ENCODE measurements at places on chromosomes 1 and 21.

- DNase-seq = no peak
Measured at GRCh38 chr21:44331650-44332307, 7.4 kb downstream of the CFAP410 start.

DNA sequence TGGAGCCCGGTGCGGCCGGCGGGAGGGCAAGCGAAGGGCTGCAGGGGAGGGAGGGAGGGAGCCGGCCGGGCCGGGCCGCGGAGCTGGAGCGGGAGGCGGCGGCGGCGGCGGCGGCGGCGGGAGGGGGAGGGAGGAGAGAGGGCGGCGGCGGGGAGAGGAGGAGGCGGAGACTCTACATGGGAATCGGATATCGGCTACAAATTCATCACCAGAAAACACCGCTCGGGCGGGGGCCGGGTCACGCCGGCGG, at the start of gene AKT3:
Gene AKT3, minus strand, starts transcription at position 42 of the 250 bp plus-strand sequence. CDS start 7,073 bp downstream, outside the sequence.
- DNase-seq = no peak

DNA sequence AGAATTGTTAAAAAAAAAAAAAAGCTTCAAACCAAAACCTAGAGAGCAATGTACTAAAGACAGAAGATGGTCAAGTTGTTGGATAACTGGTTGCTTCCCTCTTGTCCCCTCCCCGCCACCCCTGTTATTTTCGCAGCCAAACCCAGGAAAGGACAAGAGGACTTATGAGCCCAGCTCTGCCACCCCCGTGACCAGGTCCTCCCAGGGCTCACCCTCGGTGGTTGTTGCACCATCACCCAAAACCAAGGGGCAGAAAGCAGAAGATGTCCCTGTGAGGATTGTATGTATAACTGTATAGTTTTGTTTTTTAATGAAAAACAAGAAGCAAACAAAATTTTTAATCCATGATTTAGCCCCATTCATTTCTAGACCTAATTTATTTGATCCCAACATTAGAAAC, 69.4 kb downstream of the VPS26C start:
- no peak for DNase-seq

DNA sequence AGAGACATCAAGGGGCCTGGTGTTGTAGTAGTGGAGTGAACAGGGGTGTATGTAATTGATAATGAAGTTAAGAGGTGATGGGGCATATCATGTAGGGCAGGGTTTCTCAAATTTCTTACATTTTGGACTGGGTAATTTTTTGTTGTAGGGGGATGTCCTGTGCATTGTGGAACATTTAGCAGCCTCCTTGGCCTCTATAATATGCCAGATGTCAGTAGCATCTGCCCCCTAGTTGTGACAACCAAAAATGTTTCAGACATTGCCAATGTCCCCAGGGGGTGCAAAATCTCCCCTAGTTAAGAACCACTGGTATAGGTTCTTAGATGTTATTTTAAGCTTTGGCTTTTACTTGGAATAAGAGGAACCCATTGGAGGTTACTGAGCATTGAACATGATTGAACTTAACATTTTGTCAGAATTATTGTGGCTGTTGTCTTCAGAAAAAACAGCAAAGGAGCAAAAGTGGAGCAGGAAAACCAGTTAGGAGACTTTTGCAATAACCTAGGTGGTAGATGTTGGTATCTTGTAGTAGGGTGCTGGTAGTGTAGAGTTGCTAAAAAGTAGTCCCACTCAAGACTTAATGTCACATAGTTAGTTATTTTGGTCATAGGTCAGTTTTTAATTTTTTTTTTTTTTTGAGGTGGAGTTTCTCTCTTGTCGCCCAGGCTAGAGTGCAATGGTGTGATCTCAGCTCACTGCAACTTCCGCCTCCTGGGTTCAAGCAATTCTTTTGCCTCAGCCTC, 6.2 kb downstream of the ZNF326 start:
- no peak for DNase-seq

- no peak for DNase-seq
Measured at GRCh38 chr1:234605399-234605982, 4.5 kb downstream of the IRF2BP2 start.

- DNase-seq = no peak
Measured at GRCh38 chr1:150311762-150312161, 9.6 kb upstream of the PRPF3 start.

DNA sequence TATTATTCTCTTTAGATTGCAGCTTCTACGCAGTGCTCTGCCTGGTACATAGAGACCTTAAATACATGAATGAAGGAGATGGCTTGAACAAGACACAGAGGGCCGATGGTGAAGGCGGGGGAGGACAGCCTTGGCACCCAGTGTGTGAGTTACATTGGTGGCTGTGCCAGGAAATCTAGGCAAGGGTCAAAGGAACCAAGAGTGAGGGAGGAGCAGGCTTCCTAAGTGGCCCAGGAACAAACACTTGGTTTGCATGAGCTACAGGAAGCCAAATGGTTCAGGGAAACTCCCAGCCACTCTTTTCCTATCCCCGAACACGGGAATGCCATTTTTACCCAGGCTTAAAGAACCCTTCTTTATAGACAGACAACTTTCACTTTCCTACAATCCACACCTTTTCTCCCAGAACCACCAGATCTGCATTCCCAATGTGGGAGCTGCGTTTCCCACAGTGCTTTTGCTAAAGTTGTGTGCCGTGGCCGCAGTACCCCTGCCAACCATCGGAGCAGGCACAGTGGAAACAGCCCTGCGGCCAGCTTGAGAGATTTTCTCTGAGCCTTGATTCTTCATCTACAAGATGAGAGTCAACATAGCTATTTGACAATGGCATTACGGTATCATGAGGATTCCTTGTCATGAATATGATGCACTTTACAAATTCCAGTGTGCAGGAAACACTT, 3.5 kb upstream of the CLEC20A start:
- no peak for DNase-seq

GRCh38 chr1:25008192-25008485, 78.1 kb upstream of the RUNX3 start:
- DNase-seq = no peak

GRCh38 chr1:208251911-208252835, 8.0 kb upstream of the PLXNA2 start:
- peak; percentile 84 for DNase-seq

DNA sequence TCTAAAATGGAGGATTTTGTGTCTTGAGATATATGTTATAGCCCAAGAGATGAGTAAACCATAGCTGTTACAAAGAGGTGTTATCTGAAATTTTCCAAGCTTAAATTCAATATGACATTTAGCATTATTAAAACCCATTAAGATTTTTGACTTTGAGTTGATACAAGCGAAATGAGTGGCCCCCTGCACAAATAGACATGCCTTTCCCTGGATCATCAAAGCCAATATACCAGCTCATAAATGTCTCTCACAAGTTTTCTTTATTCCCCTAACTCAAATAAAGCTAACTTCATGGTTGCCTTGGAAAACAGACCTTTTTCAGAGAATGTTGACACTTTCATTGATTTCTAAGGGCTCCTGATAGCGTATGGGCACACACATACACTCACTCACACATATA, 55.5 kb upstream of the TIAM1 start:
- no peak for DNase-seq

- peak; percentile 54 for DNase-seq
Measured at GRCh38 chr1:11027316-11027715, 14.9 kb downstream of the TARDBP start.

- no peak for DNase-seq
Measured at GRCh38 chr21:35838350-35838749, 222.0 kb downstream of the SETD4 start.

DNA sequence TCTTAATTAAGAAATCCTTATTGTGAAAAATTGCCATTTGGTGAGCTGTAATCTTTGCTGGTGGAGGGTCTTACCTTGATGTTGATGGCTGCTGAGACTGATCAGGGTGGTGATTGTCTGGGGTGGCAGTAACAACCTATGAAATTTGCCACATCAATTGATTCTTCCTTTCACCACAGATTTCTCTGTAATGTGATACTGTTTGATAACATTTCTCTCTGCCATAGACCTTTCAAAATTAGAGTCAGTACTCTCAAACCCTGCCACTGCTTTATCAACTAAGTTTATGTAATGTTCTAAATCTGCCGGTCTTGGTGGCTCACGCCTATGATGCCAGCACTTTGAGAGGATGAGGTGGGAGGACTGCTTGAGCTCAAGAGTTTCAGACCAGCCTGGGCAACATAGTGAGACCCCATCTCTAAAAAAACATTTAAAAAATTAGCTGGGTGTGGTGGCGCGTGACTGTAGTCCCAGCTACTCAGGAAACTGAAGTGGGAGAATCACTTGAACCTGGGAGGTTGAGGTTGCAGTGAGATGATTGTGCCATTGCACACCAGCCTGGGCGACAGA, 5.0 kb downstream of the KPNA6 start:
- no peak for DNase-seq

DNA sequence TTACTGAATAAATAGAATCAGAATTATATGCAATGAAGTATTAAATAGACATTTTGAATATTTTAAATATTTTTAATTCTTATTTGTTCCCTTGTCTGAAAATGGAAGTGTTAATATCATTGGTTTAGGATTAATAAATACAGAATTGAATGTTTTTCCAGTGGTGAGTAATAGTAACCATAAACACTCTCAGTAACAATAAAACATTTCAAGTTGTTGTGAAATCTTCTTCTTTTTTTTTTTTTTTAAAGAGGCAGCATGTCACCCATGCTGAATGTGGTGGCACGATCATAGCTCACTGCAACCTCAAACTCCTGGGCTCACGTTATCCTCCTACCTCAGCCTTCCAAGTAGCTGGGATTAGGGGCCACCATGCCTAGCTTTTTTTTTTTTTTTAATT, 86.2 kb upstream of the ZBTB18 start:
- DNase-seq = no peak

GRCh38 chr1:3564921-3565831, 46.1 kb downstream of the MEGF6 start:
- DNase-seq = peak; percentile 21

GRCh38 chr1:101733340-101733739, 263.4 kb downstream of the OLFM3 start:
- no peak for DNase-seq

GRCh38 chr21:34833465-34833864, 164.7 kb downstream of the CLIC6 start:
- peak; percentile 18 for DNase-seq

- DNase-seq = peak; percentile 87
Measured at GRCh38 chr1:195745189-195746010, 862.8 kb downstream of the KCNT2 start.

GRCh38 chr1:199855580-199855979, 171.9 kb upstream of the NR5A2 start:
- no peak for DNase-seq

DNA sequence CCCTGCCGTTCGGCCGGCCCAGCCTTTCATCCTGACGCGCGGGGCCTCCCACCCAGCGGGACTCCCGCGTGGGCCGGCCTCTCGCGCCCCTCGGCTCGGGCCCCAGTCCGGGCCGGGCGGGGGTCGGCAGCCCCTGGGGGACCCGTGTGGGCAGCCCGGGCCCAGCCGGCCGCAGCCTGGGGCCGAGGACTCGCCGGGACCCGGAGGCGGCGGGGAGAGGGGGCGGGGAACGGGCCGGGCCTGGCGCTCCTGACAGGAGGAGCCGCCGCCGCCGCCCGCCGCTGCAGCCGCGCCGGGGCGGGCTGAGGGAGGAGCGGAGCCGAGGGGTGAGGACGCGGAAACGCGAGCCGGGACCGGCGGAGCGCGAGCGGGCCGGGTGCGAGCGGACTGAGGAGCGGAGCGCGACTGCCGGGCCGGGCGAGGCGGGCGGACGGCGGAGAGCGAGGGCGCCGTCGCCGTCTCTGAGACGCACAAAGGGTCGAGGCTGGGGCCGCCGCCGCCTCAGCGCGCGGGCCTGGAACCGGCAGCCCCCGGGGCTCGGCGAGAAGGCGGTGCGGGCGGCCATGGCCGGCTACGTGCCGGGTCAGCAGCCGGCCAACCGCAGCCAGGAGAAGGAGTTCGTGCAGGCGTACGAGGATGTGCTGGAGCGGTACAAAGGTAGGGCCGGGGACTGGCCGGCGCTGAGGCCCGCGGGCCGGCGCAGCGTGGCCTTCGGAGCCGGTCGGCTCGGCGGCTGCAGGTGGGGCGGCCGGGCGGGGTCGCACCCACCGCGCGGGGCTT, 79.1 kb downstream of the NDUFS5 start:
- peak; percentile 77 for DNase-seq

DNA sequence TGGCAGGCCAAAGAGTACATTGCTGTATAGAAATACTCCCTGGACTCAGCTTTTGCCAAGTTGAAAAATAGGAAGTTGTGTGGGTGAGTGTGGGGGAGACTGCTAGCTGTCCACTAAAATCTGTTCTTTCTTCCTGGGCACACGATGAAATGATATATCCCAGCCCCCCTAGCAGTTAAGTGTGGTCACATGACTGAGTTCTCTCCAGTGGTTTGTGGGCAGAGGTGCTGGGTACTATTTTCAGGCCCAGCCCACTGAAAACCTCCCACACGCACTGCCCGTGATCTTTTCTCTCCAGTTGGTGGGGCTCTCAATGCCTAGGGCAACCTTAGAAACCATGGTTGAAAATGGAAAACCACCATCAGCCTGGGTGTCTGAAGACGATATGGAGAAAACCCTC, 119.7 kb upstream of the LMO4 start:
- DNase-seq = no peak

DNA sequence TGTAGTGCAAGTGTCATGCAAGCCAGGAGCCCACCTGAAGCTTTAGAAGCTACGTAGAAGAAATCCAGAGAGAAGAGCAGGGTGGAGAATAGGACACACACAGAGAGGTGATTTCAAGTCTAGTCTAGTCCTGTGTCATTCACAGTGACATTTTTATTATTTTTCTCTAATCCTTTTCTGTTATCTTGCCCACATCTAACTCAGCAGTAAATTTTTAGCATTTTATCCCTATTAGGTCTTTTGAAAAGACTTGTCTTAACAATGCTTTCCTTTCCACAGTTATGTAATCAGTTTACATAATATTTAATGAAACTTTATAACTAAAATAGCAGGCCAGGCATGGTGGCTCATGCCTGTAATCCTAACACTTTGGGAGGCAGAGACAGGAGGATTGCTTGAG, 198.6 kb downstream of the ADGRL2 start:
- DNase-seq = no peak

DNA sequence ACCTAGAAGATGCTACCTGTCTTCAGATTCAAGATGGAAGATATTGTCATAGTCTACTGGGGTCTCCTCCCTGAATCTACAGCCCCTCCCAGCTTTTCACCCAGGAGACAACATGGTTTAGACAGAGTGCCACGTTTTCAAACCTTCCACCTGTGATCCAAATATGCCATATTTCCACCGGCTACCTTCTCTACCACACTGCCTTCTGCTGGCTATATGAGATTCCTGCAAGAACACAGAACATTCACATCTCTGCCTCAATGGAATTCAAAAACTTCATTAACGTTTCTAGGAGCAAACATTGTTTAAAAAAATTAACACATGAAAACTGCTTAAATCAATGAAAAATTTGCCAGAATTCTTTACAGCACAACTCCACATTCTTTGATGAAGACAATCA, 12.9 kb upstream of the LELP1 start:
- peak; percentile 64 for DNase-seq

- peak; percentile 86 for DNase-seq
Measured at GRCh38 chr1:42379794-42380585, 602 bp upstream of the RIMKLA start.

DNA sequence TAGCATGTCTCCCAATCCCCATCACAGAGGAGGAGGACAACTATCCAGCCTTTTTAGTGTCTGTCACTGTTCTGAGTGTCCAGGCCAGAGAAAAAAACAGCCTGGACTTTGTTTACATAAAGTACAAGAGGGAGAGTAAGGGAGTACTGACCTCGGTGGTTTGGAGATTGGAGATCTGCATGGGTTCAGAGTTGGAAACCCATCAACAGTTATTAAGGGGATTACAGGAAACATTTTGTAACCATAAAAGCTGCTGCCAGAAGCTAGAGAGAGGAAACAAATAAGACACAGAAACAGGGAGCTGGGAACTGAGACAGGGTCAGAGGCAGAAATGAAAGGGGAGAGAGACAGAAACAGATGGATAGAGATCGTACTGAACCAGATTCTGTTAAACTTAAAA, 131.5 kb upstream of the CTTNBP2NL start:
- no peak for DNase-seq

GRCh38 chr21:16420031-16420724, 690.4 kb downstream of the USP25 start:
- peak; percentile 64 for DNase-seq

Measured in NCI-H1417 (cell line).